CD4-positive, alpha-beta T cell treated with Interleukin-15 for 4 hours (primary cell): ENCODE measurements at places on chromosomes 11 and 22.

- DNase-seq: no peak
Measured at GRCh38 chr22:40015358-40015976, 20.7 kb downstream of the FAM83F start.

DNA sequence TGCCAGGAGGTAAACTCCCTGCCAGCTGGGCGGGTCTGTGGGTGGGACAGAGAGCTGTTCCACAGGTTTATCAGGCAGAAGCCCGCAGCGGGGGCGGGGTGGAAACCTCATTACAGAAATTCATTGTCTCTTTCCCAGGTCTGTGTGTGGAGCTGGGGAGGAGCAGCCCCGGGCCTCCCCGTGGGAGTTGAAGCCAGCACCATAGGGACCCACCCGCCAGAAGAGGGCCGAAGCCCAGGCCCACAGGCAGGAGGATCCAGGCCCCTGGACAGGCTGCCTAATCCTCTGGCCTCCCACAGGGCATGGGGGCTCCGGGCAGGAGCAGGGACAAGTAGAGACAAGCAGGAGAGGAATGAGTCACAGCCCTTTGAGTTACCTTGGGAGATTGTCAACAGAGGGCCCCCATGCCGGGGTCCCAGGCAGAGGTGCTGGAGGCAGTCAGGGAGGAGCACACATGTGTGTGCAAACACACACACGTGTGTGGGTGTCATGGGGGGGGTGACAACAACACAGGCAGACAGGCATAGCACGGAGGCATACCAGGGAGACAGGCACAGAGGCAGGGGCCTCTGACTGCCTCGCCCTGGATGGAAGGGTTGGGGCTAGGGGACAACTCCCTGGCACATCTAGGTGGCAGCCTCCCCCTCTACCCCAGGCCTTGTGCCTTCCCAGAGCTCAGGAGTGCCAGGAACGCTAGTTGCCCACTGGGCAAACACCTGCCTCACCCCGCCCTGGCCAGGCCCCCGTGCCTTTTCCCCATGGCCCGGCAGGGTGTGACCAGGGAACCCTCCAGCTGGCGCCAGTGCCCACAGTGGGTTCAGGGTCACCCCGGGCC, 1.4 kb downstream of the CDC42BPG start:
- DNase-seq: no peak

- no peak for DNase-seq
Measured at GRCh38 chr22:49946612-49947295, 13.8 kb upstream of the PIM3 start.

DNA sequence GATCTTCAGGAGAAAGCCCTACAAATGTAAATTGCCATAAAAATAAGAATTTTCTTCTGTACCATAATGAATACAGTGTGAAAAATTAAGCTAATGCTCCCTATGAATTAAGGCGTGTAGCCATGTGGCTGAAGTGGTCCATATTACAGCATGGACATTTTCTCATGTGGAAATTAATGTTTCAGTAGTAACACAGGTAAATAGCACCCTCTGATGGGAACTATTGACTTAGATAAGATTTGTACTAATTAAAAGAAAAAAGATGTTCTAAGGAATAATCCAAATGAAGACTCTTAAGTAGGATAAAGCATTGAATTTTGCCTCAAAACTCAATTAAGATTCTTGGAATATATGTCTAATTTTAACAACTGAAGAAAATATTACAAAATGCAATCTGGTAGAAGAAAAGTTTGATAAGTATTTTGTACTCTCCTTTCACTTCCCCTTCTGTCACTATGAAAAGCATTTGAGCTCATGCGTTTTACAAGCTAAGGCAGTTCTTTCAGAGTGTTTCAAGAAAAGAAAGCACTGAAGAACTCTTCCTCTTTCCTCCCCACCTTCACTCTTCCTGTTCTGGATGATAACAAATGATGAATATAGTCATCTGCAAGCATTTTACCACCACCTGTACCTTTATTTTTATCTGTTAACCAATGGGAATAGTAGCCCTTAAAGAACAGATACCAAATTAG, 9.9 kb upstream of the OR8D2 start:
- no peak for DNase-seq

DNA sequence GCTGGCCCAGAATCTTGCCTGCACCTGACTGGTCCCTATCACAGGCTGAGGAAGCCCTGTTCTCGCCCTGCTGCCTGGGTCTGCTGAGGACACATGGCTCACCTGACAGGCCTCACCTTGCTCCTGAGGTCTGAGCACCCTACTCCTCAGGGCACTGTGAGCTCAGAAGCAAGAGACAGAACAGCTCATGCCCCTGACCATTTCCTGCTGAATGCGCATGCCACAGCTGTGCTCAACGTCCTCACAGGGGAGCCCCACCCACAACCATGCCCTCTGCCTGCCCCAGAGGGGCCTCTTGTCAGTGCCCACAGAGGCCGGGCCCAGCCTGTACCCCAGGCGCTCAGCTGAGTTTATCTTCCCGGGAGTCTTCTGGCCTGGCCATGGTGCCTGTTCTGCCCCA, 2.8 kb upstream of the TSPO start:
- DNase-seq: no peak

- no peak for DNase-seq
Measured at GRCh38 chr11:110473706-110474105, 44.0 kb downstream of the FDX1 start.

DNA sequence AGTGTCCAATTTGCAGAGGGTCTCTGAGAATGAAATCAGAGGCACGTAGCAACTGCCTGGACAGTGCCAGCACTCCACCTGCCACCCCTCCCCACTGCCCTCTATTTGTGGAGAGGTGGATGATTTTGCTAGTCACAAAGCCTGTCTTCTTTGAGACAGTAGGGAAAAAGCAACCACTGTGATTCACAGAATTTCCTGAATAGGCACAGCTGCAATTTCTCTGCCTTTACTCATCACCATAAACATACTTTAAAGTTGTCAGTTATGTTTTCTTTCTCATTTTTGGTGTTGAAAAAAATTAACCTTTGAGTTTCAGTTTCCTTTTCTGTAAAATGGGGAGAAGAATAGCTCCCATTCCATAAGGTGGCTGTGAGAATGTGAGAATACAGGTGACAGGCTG, 134.3 kb downstream of the TEAD1 start:
- no peak for DNase-seq

DNA sequence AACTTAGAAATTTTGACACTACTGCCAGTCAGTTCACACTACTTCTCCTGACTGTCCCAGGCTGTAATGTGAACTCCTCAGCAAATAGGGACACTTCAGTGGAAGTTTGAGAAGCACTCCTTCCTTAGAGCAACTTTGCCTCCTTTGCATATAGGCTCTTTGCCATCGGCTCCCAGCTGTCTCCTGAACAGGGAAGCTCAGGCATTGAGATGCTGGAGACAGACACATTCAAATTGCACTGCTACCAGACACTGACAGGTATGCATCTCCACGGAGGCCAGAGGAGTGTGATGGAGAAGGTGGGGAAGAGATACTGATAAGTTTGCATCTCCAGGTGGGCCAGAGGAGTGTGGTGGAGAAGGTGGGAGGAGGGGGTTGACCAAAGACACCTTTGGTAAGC, 1.4 kb downstream of the TRAPPC4 start:
- DNase-seq: no peak

DNA sequence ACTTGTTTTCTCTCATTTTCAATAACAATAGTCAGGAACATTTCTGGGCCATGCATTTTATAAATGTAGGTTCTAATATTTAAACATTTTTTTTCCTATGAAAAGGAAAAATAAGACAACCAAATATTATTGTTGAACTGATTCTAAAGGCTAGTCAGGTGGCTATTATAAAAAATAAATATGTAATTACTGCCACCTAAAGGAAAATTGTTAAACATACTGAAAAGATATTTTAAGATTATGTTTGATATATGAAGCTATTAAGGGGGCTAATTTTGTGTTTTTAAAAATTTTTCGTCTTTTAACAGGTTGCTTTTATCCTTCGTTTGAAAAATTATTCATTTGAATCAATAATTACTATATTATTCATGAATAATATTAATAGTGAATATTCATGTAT, 62.2 kb upstream of the FDX1 start:
- no peak for DNase-seq

DNA sequence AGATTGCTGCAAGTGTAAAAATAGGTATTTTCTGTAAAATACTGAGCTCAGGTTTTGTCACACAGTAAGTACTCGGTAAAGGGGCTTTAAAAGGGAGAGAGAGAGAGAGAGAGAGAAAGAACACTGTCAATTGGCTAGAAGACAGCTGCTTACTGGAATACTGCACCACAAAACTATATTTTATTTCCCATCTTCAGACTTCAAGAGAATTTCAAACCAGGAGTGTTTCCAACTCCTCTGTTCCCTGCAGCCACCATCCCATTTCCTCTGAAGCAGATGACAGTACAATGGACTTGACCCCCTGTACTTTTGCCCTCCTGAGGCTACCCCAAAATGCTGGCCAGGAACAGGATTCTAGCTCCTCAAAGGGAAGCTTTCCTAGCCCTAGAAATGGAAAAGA, 89.7 kb downstream of the RELT start:
- no peak for DNase-seq

DNA sequence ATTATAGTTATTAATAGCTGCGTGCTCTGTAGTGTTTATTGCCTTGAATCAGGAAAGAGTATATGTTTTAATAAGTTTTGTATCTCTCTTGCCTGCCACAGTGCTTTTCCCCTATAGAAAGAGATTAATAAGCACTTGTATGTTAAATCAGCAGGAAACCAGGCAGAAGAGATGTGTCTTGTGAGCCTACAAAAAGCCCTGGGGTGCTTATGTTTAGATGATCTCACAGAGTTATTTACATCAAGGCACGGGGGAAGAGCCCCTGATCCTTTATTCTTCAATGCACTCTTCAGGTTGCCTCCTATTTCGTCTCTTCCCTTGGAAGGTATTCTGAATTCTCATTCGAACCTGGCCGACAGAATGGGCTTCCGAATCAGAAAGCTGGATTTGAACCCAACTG, 183.0 kb downstream of the MAML2 start:
- DNase-seq: no peak

DNA sequence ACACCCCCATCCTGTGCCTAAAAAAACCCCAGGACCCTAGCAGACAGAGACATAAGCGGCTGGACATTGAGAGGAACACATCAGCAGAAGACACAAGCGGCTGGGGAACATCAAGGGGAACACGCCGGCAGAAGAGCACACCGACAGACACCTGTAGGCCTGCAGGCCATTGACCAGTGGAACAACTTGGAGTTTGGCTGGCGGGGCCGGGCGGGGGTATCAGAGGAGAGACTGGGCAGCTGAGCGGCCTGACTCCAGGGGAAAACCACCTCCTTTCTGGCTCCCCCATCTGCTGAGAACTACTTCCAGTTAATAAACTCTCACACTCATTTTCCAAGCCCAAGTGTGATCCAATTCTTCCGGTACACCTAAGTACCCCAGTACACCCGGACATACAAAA, 264.7 kb upstream of the ISX start:
- no peak for DNase-seq

GRCh38 chr11:114929351-114930000, 251.1 kb downstream of the NXPE2 start:
- no peak for DNase-seq

GRCh38 chr11:72584939-72585597, 89.2 kb downstream of the PDE2A start:
- DNase-seq: no peak

- DNase-seq: no peak
Measured at GRCh38 chr22:30538280-30538679, 8.3 kb downstream of the SEC14L6 start.

DNA sequence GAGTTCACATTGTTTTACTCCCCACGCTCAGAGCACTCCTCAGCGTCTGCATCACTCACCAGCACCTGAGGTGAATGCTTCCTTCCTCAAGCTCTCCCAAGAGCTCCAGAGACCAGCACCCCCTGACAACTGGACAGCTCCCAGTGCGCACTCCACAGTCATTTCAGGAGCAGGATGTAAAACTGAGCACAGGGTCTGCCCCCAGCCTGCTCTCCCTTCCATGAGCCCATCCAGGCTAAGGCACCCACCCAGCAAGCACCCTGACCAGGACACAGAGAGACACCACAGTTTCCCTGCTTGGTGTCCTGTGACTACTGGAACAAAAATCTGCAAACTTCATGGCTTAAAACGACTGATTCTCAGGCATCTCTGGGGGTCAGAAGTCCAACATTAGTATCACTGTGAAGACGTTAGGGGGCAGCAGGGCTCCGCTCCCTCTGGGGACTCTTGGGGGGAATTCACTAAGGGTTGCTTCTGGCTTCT, 3.3 kb downstream of the SCGB1D2 start:
- DNase-seq: no peak
